ENCODE measurements at places on chromosomes 4 and X.

- DNase-seq = no peak
Observed at GRCh38 chr4:168167714-168168284, 75.5 kb downstream of the ANXA10 start.

GRCh38 chrX:150635952-150636351 is 57.2 kb upstream of the MTMR1 start:
- no peak for DNase-seq

- no peak for DNase-seq
Observed at GRCh38 chr4:124631760-124632159, 80.8 kb downstream of the ANKRD50 start.

GRCh38 chr4:95957759-95958158 is 117.9 kb downstream of the PDHA2 start:
- no peak for DNase-seq

DNA sequence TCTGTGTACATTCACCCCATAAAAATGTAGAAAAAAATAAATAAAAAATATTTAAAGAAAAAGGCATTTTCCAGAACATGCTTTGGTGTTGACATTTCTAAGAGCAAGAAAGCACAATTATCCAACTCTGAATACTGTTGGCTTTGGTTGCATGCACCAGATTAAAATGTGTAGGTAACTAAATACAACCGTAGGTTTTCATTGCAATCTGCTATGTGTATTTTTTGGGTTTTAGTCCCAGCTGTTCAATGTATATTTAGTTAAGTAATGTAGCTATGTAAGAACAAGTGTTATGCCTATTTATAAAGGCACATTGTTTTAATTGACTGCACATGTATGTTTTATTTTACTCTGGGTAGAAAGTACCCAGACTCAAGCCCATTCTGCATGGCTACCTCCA is 108.1 kb upstream of the PAQR3 start:
- DNase-seq = no peak

DNA sequence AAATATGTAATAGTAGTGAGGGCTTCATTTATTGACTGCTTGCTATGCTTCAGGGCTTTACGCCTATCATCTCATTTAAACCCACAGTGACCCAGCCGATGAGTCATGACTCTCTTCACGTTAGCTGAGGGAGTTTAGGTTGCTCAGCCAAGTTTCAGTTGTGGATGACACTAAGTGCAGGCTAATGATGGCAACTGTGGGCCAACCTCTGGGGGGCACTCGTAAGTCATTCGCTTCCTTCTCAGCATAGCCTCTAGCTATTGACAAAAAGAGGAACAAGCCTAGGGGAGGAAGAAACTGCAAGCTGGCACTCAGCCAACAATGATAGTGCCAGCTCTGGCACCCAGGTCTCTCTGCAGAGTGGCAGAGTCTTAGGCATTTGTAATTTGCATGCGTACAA is 325.0 kb downstream of the ARHGAP10 start:
- peak; percentile 10 for DNase-seq

- DNase-seq = no peak
Observed at GRCh38 chr4:105896461-105896942, 1.2 kb downstream of the NPNT start.

GRCh38 chrX:82742351-82742750 is 765.7 kb upstream of the POU3F4 start:
- no peak for DNase-seq

DNA sequence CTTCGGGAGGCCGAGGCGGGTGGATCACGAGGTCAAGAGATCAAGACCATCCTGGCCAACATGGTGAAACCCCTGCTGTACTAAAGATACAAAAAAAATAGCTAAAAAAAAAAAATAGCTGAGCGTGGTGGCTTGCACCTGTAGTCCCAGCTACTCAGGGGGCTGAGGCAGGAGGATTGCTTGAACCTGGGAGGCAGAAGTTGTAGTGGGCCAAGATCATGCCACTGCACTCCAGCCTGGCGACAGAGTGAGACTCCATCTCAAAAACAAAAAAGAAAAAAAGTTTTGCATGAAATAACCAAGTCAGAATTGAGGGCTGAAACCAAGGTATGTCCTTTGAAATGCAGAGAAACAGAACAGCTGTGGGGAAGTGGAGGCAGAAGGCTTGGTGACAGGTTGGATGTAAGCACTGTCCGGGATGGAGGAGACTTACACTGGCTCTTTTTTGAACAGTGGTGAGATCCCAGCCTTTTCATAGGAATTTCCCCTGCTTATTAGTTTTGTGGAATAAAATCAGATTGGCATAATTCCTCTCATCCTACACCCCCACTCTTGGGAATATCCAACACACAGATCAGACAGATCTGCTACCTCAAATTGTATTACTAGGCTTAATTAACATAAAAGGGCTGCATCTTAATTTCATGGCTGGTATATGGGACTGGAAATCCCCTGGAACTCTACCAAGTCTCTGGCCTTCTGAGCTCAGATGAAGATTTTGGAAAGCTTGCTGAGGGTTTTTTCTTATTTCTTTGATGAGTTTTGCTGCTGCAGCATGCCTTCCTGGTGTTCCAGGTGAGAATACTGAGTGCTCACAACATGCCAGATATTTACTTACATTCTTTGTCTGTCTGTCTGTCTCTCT is 18.8 kb upstream of the C4orf36 start:
- no peak for DNase-seq

DNA sequence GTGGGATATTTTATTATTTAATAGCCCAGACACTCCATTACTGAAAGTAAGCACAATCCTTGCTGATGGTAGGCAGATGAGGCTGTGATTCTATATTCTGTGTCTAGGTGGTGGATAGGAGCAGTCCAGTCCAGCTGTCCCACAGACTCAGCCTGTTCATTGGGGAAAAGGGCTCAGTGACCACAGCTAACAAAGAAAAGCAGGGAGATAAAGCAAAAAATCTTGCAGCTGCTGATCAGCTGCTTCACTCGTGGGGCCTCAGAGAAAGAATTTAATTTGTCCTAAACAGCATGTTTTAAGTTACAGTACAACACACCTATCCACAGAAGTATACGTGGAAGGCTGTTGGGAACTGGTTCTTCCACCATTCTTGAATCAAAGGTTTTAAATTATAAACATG is 40.7 kb upstream of the ANK2 start:
- DNase-seq = no peak

GRCh38 chr4:160894809-160895208 is 1269.0 kb downstream of the FSTL5 start:
- DNase-seq = no peak
